ENCODE measurements at places on chromosomes 11 and 22. TPM values are rescaled to one million over a fixed set of nuclear protein-coding genes. Genes with fewer than 3 reads are reported as not detected.

KCNA4 gene
- total RNA-seq: not detected

QSER1 gene
- 18.8 TPM for total RNA-seq

LDHAL6A gene
- total RNA-seq: not detected

DCDC1 gene
- total RNA-seq: 0.28 TPM

FOLR2 gene
- total RNA-seq: not detected

PRG3 gene
- not detected for total RNA-seq

C22orf39 gene
- 15.4 TPM for total RNA-seq
